ENCODE measurements at places on chromosomes 5 and 9.

- DNase-seq: no peak
Measured at GRCh38 chr5:112159435-112159834, 259.6 kb downstream of the EPB41L4A start.

GRCh38 chr5:111953351-111954127 lies 196.5 kb upstream of the NREP start:
- DNase-seq: no peak

GRCh38 chr5:75681125-75681830 lies 36.0 kb downstream of the POC5 start:
- DNase-seq: peak; percentile 25

DNA sequence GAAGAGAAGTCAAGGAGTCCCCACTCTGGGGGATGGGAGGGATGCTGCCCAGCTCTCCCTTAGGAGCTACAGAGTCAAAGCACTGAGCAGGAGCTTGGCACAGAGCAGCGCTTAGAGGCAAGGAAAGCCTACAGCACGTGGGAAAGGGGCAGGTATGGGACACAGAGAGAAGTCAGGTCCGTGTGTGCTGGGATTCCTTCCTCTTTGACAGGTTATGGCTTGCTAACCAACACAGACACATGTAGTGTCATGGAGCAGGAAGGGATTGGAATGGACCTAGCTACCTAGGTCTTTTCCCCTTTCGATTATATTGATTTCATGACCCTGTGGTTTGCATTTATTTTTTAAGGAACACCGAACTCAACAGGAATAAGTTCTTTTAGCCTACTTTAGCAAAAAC lies 208.5 kb upstream of the TUT7 start:
- no peak for DNase-seq

DNA sequence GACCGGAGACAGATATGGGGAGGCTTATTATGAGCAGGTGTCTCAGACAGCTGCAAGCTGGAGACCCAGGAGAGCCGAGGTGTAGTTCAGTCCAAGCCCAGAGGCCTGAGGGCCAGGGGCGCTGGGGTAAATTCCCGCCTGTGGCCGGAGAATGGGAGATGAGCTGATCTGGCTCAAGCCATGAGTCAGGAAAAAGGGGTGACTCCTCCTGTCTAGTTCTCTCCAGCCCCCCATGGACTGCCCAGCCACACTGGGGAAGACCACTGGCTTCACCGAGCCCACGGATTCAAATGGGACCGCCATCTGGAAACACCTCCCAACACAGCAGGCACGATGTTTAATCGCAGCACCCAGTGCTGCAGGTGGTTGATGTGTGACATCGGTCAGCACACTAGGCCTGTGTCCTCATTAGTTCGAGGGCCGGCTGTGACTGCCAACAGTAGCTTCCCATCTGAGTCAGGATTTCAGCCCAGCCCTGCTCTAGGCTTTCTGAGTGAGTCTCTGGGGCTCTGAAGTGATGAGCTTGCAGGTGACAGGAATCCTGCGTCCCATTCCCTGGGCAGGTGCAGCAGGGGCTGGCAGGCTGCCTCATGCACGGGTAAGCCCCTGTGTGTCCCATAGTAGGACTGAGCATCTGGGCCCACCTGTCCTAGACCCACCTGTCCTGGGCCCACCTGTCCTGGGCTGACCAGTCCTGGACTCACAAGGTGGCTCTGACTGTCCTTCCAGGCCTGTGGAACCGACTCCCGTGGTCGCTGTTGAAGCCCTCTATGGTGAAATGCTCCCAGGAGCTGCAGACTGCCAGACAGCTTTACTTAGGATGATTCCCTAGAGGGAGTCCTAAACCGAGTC lies 49.7 kb downstream of the AHRR start:
- no peak for DNase-seq

GRCh38 chr5:158832096-158832685 lies 267.5 kb downstream of the EBF1 start:
- DNase-seq: no peak

Data from HTR-8/SVneo (cell line).